ENCODE measurements at places on chromosomes 12 and 14. TPM values are rescaled to one million over a fixed set of nuclear protein-coding genes. Genes with fewer than 3 reads are reported as not detected.

The KITLG gene
- total RNA-seq: 11.4 TPM

The SLC6A15 gene
- 3.2 TPM for total RNA-seq

The PLA2G1B gene
- not detected for total RNA-seq

The MANSC4 gene
- not detected for total RNA-seq

The PRB2 gene
- total RNA-seq: not detected

The SLC38A6 gene
- 19.1 TPM for total RNA-seq

The OR4E2 gene
- total RNA-seq: not detected

The APOF gene
- not detected for total RNA-seq

The OTUB2 gene
- 0.98 TPM for total RNA-seq

The RGS6 gene
- total RNA-seq: not detected

The KLRF1 gene
- not detected for total RNA-seq

The SDR9C7 gene
- total RNA-seq: not detected
